Spinal cord (tissue), 10 donors: ENCODE measurements at places on chromosomes 2 and 18. TPM values are rescaled to one million over a fixed set of nuclear protein-coding genes. Genes with fewer than 3 reads are reported as not detected.

ALPP gene
- polyA plus RNA-seq, result 0.10 TPM

PCARE gene
- polyA plus RNA-seq, result not detected

REEP1 gene
- 123 TPM for polyA plus RNA-seq

ZNF236 gene
- 7.6 TPM for polyA plus RNA-seq

ANKRD53 gene
- polyA plus RNA-seq, result 6.8 TPM

ACVR1C gene
- 1.0 TPM for polyA plus RNA-seq

BCL11A gene
- 58.0 TPM for polyA plus RNA-seq

CMPK2 gene
- 7.5 TPM for polyA plus RNA-seq

ZBTB7C gene
- polyA plus RNA-seq, result 10.1 TPM

UXS1 gene
- polyA plus RNA-seq, result 80.5 TPM

ABCB11 gene
- 0.19 TPM for polyA plus RNA-seq

HOXD9 gene
- polyA plus RNA-seq, result 3.0 TPM

KIF5C gene
- 197 TPM for polyA plus RNA-seq

CCDC141 gene
- polyA plus RNA-seq, result 0.89 TPM

UGT1A10 gene
- polyA plus RNA-seq, result not detected

KCNG2 gene
- polyA plus RNA-seq, result 2.2 TPM

IL36B gene
- not detected for polyA plus RNA-seq

SLC25A52 gene
- polyA plus RNA-seq, result 0.30 TPM

COBLL1 gene
- polyA plus RNA-seq, result 12.6 TPM

TOGARAM2 gene
- 9.0 TPM for polyA plus RNA-seq

HOXD3 gene
- polyA plus RNA-seq, result 18.1 TPM

AOX1 gene
- polyA plus RNA-seq, result 1.2 TPM

TMEM37 gene
- polyA plus RNA-seq, result 1.6 TPM

MARCO gene
- 0.29 TPM for polyA plus RNA-seq

VWC2L gene
- polyA plus RNA-seq, result 5.6 TPM

CD28 gene
- polyA plus RNA-seq, result 1.0 TPM

MC4R gene
- 4.3 TPM for polyA plus RNA-seq

KCNK3 gene
- polyA plus RNA-seq, result 36.0 TPM
